ENCODE measurements at places on chromosomes 6 and 20.

GRCh38 chr20:53387983-53388675, 205.5 kb downstream of the ZNF217 start:
- DNase-seq, result no peak

GRCh38 chr20:53037621-53038020, 65.5 kb downstream of the TSHZ2 start:
- DNase-seq, result no peak

- DNase-seq, result no peak
These were observed 304.9 kb upstream of the PRDM1 start for GRCh38 chr6:105781248-105781647.

- DNase-seq, result no peak
These were observed 800 bp upstream of the DYNLT1 start for GRCh38 chr6:158645064-158646022.

- DNase-seq, result no peak
These were observed 6.5 kb upstream of the TUBB2B start for GRCh38 chr6:3233904-3234303.

DNA sequence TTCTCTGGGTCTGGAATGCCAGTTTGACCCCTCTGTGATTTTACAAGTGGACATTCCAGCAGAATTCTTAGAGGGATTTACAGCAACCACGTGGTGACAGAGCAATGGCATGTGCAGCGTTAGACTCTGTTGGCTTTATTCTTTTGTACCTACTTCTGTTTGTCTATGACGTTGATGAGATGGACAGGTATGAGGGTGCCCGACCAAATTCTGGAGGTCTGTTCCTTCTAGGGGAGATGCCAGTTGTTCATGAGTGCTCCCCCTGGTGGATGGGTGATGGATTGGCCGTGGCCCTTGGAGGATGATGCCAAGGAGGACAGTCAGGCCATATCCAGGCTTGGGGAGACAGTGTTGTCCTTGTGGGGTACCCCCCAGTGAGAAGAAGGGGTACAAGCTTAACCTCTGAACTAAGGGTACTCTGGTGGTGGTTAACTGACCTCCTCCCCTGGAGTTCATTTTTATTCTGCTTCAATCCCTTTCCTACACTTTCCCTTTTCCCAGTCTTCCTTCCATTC, 198.6 kb downstream of the DTNBP1 start:
- no peak for DNase-seq

- DNase-seq, result no peak
These were observed 41.0 kb downstream of the SLC9A8 start for GRCh38 chr20:49853640-49854039.

DNA sequence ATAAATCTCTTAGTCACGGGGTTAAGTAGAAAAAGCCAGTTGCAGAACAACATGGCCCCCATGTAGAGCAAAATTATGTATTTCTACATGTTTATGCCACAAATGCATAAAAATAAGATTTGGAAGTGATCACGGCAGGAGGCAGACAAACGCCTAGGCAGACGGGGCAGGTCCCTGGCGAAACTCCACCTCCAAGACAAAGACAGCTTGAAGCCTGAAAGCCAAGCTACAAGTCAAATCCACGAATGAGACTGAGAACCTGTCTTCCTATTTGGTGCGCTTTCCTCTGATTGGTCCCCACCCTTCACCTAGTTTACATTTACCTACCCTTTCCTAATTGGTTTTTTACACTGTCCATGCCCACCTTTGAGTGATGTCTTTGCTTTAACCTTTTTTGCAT, 28.7 kb upstream of the AHCY start:
- DNase-seq, result no peak

DNA sequence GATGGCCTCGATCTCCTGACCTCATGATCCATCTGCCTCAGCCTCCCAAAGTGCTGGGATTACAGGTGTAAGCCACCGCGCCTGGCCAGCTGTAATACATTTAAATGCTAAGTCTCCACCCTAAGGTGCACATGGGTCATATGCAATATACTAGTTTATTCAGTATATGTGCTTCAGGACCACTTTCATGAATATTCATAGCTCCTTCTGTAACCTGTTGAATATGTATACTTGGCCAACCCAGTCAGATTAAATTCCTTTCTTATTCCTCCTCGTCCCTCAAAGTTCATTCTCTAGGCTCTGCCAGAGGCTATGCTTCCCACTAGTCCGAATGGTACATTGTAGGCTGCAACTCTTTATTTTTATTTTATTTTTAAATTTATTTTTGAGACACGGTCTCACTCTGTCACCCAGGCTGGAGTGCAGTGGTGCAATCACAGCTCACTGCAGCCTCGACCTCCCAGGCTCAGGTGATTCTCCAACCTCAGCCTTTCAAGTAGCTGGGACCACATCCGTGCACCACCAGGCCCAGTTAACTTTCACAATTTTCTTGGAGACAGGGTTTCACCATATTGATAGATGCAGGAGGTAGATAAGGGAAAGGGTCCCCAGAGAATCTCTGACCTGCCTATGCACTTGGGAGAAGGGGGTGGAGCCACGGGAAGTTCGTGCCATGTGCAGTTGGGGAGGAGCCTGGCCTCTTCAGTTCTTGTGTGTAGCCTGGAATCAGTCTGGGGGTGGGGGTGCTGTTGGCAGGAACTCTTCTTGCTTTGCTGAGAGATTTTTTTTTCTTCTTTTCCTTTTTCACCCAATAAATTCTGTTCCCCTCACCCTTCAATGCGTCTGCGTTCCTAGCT, 41.3 kb upstream of the DDR1 start:
- no peak for DNase-seq

GRCh38 chr6:30678964-30679726, 6.3 kb upstream of the DHX16 start:
- no peak for DNase-seq

- DNase-seq, result no peak
These were observed 169.5 kb upstream of the HDAC2 start for GRCh38 chr6:114140416-114140815.

DNA sequence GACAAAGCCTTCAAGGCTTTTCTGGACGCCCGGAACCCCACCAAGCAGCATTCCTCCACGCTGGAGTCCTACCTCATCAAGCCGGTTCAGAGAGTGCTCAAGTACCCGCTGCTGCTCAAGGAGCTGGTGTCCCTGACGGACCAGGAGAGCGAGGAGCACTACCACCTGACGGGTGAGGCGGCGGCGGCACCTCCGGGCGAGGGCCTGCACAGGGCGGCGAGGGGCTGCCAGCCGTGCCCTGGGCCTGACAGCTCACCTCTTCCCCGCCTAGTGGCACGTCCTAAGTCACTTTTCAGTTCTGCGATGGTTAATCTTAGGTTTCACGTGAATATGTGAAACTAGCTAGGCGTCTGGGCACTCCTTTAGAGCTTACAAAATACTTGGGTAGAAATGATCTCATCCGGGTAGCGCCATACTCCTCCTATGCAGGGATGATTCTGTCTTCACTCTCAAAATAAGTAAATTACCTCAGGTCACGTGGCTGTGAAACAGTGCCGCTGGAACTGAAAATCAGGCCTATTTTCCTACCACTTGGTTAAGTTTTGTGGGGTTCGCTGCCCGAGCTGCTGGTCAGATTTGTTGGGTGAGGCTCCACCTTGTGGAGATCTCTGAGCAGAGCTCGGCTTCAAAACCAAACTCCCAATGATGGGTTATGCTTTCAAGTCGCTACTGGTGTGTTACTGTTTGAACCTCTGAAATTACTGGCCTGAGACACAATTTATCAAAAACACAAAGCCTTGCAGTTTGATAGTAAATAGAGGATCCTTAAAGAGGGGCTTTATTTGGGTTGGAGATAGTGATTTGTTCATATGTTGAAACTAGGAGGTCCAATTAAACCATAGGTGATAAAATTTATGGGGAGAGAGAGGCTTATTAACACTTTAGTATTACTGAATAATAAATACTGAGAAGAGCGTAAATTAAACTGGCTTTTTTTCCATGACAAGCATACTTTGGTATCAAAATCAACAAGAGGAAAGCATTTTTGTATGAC, 15.5 kb upstream of the CLDN20 start:
- no peak for DNase-seq

DNA sequence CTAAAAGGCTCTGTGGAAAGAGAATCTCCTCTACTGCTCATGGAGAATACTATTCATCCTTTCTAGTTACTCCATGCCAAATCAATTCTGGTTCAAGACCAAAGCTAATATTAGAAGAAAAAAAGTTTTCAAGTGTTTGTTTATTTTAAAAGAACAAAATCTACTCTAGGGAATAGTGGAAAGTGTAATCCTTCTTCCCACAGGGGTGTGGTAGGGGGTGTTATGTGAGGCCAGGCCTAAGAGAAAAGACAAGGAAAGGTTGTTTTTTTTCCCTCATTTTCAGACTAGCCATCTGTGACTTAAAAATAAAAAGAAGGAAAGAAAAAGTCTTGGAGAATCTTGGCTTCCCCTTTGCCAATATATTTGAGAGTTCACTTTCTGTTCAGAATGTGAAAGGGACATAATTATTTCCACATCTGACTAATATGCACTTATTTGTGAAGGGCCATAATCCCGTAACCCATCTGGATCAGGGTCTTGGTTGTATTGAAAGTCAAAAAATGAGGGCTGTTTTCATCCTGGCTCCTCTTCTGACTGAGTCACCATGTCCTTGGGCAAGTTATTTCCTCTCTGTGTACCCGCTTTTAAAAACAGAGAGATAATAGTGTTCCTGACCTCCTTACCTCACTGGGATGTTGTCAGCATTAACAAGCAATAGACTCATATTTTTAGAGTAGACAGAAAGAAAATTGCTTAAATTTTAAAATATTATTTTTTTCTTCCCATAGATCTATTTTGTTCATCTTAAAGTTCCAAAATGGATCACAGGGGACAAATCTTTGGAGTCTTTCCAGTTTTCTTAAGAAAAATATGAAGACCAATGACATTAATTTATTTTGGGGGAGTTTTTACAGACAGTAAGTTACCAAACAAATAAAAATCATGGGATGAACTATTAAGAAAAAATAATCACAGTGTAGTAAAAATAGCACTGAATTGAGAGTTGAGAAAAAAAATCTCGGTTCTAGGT, 233.7 kb downstream of the IBTK start:
- no peak for DNase-seq

GRCh38 chr6:11172501-11173327, 59.8 kb downstream of the NEDD9 start:
- DNase-seq, result peak; percentile 5

DNA sequence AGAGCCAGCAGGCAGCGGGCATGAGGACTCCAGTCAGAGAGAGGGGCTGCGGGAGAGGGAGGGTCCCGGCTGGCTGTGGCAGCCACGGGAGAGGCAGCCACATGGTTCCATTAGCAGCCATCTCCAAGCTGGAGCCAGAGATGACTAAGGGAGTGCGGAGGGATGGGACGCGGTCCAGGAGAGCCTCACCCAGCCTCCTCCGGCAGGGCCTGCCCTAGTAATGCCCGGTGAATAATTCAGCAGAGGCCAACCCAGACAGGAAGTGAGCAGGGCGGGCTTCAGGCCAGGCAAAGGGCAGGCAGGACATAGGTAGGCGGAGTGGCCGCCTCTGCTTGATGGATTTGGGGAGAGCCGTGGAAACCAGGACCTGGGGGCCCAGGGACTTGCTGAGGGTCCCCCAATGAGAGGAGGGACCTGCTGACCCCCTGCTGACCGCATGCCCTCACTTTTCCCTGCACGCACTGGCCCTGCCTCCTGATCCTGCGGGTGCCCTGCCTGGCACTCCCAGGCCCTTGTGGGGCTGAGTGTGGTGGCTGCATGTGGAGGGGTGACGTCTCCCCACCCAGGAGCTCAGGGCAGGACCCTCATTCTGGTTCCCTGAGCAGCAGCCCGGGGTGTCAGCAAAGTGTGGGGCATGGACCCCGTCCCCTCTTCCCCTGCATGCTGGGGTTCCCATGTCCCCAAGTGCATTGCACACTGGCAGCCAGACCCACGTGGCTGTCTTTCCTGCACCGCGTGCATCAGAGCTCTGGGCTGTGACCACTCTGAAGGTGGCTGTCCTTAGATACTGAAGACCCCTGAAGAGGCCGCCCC, 51.8 kb upstream of the SLCO4A1 start:
- DNase-seq, result peak; percentile 83

GRCh38 chr20:57391439-57392301, 474 bp downstream of the RBM38 start:
- no peak for DNase-seq

- DNase-seq, result no peak
These were observed at the start of gene ADGRF1 for GRCh38 chr6:47042275-47042791. ADGRF1 (minus strand) TSS chr6:47042332; CDS start chr6:47029061, 13,271 bp downstream.

GRCh38 chr6:167341038-167341583, 16.2 kb downstream of the TTLL2 start:
- DNase-seq, result no peak

DNA sequence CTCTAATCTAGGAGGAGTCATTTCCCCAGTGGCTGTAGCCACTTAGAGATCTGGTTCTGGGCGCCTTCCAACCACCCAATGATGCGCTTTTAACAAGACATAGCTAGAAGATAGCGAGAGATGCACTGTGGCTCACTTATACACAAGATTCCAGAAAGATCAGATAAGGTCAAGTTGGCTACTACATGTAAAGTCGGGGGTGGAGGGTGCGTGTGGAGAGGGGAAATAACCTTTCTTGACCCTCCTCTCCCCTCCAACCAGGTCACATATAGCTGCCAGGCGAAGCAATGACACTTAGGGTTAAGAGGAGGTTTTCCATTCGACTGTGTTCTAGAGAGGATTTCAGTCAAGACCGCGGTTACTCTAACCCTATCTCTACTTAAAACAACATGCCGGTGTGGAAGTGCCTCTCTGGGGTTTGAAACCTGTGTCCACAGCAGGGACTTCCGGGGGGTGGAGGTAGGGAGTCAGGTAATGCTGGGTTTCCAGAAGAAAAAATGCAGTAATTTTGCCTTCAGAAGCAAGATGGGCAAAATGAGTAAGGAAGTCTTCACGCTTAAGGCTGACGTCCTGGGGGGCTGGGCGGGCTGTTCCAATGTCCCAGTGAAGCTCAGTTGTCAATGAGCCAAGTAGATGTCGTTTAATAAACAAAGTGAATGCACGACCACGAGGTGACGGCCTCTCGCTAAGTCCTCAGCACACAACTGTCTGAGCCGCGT, 1.8 kb upstream of the SIM1 start:
- DNase-seq, result no peak

- no peak for DNase-seq
These were observed 95.9 kb upstream of the DTNBP1 start for GRCh38 chr6:15758631-15759215.

All from GOT3 (cell line).